Stimulated activated CD8-positive, alpha-beta memory T cell treated with anti-CD3 and anti-CD28 coated beads, Interleukin-7, amount 100 ng/mL, for 1 hour (primary cell): ENCODE measurements at places on chromosomes 2 and 18.

DNA sequence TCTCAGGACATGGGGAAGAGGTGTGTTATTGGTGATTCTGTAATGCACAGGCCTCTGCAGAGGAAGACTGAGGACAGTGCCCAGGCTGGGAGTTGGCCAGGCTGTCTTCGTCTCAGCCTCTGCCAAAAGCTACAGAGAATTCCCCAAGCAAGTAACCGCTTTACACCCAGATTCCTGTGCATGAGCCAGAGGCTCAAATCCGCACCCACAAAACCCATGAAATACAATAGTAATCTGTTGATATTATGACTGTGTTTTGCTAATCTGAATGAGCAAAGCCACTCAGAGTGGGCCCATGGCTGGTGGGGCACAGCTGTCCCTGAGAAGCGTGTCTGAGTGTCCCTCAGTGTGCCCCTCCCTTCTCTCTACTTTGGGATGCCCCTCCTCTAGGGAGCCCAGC is 149.5 kb upstream of the PXDN start:
- no peak for DNase-seq

- DNase-seq, result no peak
Observed at GRCh38 chr2:64423303-64423702, 30.7 kb upstream of the LGALSL start.

DNA sequence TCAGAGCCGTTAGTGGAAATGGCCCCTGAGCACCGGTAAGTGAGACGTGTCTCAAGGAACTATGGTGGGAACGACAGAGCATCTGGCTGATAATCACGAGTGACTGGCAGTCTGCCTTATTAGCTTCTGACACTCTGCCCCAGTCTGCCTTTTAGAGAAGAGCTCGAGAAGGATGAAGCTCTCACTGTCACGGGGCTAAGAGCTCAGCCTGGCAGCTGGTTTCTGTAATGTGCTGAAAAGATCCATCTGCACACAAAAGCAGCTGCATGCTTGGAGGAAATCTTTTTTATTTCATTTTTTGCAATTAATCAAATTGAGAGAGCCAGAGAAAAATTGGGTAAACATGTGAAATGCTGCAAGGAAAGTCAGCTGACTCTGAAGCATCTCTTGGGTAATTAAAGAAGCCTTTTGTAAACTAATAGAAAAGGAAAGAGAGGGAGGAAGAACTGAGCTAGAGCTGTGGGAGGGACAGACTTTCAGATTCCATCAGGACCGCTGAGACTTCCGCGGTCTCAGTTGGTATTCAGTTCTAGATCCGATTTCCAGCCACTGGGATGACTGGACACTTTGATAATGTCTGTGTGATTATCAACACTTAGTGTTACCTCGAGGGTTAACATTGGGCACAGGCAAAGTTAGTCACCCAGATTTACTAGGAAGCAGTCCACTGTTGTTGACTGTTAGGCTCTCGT is 24.4 kb downstream of the MBP start:
- no peak for DNase-seq

- no peak for DNase-seq
Observed at GRCh38 chr2:127810156-127810618, 784 bp downstream of the WDR33 start.

GRCh38 chr2:133657591-133657990 is 89.3 kb upstream of the NCKAP5 start:
- no peak for DNase-seq

- DNase-seq, result no peak
Observed at GRCh38 chr2:230843132-230843531, 21.6 kb upstream of the ITM2C start.

DNA sequence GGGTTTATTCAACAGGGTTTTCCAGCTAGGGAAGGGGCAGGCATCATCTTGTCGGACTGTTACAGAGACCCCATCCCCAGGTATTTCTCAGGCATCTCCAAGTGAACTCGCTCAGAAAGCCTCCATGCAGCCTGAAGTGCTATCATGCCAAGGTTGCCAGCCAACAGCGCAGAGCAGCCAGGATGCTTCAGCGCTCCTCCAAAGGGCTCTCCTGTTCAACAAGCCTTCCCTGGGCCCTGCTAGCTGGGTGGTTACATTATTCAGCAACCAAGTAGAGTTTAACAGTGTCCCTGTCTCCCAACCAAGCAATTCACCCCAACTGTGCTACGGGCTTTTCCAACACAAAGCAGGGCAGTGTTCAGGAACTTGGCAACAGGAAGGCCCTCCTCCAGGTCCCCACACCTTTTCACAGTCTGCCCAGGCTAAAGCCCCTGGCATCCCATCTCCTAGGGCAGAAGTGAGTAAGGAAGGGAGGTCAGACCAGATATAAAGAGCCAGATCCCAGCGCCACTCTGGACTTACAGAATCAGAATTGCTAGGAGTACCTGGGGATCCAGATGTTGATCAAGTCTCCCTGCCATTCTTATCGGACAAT is 52.9 kb downstream of the ZBTB7C start:
- DNase-seq, result no peak

DNA sequence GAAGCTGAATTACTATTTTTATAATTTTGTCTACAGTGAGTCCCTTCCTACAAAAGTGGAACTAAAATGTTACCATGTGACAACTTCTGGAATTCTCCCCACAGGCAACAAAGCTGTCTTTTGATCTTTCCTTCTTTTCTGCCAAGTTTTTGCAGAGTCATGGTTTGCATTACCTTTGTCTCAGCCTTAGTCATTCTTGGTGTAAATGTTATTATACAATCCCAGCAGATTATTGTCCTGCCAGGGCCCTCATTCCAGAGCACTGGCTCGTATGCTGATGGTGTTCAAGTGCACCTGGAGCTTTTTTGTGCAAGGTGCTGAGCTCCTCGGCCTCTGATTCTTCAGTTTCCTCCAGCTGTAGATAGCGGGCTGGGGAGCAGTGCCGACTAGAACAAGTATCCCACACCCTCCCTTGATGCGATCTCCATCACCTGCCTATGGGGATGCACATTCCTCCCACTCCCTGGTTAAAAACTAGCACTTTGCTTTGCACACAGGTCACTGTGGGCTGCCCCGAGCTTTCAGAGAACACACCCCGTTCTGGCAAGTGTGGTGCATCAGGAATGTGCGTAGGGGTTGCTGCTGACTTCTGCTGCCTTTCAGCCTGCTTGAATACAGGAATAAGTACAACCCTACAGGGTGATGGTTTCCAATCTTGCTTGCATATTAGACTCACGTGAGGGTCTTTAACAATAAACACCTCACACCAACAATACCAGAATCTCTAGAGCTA is 263.6 kb downstream of the RNF144A start:
- DNase-seq, result no peak

- DNase-seq, result no peak
Observed at GRCh38 chr2:160479269-160479668, 14.3 kb downstream of the RBMS1 start.

DNA sequence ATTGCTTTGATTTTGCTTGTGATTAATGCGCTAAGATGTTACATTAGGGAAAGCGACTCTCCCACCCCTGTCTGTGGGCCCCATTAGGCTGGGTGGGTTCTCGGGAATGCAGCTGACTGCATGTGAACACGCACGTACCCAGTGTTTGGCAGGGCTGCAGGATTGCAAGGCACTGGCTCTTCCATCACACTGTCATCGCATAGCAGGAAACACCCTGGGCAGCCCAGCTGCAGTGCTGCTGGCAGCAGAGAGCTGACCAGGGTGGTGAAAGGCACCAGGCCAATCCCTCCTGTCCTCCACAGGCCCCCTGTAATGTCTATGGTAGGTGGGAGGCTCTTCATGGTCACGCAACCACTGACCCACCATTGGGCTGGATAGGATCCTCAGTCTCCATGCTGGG is 34.4 kb upstream of the FZD7 start:
- DNase-seq, result no peak

DNA sequence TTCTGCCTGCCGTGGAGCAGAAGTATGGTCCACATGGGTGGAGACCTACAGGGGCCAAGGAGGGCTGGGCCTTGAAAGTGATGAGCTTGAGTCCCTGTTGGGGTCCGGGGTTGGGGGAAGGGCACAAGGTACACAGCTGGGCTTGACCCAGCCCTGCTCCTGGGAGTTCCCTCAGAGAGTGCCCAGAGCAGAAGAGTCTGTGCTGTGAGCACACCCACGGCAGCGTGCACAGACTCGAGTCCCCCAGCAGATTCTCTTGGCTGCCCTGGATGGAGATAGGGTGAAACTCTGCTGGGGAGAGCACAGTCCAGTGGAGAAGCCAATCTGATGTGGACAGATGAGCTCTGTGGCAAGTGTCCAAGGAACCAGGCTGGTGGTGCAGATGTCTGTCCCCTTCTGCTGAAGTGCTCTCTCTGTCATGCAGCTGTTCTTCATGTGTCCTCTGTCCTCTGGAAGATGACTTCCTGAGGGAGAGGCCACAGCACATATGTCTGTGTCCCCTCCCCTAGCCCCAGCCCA is 27.5 kb downstream of the INPP4A start:
- no peak for DNase-seq

- DNase-seq, result no peak
Observed at GRCh38 chr18:70207181-70207580, 1.7 kb upstream of the RTTN start.

GRCh38 chr2:219968685-219969345 is 341.4 kb downstream of the SLC4A3 start:
- no peak for DNase-seq

DNA sequence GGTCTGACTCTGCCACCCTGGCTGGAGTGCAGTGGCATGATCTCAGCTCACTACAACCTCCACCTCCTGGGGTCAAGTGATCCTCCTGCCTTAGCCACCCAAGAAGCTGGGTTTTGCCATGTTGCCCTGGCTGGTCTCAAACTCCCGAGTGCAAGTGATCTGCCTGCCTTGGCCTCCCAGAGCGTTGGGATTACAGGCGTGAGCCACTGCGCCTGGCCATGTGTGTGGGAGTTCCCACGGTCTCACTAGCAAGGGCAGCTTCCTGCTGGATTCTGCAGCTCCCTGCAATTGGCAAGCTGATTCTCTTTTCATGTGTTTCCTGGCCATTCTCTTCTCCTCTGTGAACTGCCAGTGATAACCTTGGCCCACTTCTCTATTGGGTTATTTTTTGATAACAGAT is 84.0 kb downstream of the USP40 start:
- no peak for DNase-seq

GRCh38 chr2:118148809-118149208 is 60.5 kb downstream of the INSIG2 start:
- no peak for DNase-seq
